ENCODE measurements at places on chromosomes 2 and 18.
A peak's percentile ranks its signal among the peaks of the same experiment; 100 is the strongest.

GRCh38 chr18:8307960-8308359 lies 301.3 kb upstream of the RAB12 start:
- no peak for DNase-seq

GRCh38 chr2:105460048-105460732 lies 61.3 kb upstream of the FHL2 start:
- DNase-seq, result no peak

DNA sequence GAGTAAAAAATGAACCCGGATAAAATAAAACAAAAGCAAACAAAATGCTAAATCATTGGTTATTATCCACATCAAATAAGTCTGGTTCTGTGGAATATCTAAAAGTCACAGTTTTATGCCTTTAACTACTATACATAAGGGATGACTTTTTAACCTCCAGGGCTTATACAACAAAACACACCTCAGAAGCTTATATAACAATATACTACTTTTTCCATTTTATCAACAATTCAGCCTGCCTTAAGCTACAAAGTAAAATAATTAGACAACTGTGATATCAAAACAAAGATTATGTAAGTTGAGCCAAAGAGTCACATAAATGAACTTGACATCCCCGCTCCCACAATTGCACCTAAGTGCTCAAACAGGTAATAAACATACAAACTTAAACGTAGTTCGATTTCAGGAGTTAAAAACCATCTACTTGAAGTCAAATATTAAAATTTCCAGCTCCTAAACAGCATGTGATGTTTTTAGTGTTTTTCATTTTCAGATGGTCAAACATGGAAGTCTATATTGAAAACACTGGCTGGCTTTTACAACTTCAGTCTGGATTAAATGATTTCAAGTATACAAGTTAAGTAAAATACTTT lies 54.7 kb downstream of the ATIC start:
- DNase-seq, result no peak

DNA sequence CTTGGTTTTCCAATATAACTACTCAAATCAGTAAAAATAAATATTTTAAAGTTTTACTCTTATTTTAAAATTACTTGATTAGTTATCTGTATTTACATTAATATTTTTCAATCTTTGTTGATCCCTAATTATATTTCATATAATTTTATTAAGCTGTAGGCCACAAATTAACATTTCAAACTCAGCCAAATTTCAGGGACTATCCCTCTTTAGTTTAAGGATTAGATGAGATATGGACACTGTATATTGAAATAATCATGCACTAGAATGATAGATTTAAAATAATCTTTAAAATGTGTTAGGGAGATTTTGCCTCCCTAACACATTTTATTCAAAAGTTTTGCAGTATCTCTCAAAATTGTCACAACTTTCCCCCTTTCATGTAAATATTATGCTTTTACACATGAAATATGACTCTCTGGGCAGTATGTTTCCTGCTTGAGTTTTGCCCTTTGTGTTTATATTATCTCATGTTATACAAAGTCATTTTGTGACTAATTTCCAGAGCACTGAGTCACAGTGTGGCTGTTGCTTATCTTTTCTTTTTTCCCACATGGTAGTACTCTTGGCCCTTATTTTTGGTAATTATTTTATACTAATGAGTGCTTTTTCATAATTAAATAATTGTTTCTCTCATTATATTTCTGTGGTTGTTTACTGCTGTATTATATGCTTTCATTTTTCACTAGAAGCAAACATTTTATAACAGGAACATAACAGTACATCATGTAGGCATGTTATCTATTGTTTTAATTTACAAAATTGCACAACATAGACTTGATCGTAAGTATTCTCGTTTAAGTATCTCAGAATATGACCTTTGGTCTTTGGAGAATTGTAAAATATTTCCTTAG lies 1.2 kb downstream of the TFPI start:
- DNase-seq, result no peak

GRCh38 chr2:221708902-221709301 lies 136.8 kb upstream of the EPHA4 start:
- DNase-seq, result no peak

DNA sequence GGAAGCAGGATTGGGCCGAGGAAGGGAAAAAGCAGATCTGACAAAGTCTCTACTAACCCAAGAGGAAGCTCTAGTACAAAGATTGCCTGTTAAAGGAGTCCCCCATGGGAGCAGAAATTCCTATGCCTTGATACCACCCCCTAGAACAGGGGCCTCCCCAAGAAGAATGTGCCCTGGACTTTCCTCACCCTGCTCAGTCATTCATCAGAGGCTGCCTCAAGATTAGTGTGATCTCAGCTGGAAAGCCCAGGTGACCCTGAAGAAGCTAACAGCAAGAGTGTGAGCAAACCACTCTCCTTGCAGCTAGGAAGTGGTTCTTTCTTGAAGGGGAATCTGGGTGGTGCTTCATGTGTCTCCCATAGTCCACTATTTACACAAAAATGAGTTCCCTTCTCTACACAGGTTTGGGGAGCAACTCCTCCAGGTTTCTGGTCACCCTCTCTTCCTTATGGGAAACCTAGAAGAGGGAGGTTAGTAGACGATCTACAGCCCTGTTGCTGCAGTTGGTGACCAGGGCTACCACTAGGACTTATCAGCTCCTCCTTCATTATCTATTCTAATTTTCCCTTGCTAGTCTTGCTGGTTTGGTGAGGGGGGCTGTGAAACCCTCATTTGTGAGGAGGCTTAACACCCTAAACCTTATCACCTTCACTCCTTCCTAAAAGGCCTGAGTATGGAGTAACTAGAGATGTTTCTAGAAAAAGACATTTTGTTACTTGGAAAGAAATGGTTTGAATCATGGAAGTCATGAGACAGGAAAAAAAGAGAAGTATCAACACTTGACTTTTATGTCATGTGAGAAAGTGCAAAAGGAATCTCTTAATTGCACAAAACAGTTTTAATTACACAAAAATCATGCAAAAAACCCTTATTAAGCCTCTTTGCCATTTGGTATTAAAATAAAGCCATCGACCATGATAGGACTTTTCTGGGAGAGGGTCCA lies 2.9 kb upstream of the WDR7 start:
- no peak for DNase-seq

DNA sequence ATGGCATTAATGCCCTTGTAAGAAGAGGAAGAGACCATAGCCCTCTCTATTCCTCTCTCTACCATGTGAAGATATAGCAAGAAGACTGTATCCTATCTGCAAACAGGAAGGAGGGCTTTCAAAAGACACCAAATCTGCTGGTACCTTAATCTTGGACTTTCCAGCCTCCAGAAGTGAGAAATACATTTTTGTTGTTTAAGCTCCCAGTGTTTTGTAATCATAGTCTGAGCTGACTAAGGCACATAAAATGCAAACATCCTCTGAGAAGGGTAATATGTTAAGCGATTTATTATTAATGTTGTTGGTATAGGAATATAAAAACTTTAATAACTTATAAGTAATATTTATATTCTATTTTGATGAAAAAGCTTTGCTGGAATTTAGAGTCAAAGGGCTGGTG lies 559.8 kb downstream of the SUCLG1 start:
- no peak for DNase-seq

DNA sequence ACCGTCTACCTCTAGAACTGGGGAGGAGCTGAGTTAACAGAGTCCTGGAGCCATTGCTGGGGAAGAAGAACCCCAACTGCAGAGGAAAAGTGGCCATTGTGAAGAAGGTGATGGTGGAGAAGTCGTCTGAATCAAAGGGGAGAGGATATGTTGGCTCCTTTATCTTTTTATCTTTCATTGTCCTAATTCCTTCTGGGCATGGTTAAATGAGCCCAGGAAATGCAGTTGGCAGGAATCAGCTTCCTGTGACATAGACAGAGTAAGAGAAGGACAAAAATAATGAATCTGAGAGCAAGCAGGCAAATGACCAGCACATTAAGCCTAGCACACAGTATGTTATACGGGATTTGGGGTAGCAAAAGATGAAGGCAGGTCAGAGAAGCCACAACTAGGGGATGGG lies 16.0 kb upstream of the ACTR3 start:
- no peak for DNase-seq

GRCh38 chr2:11752906-11753305 lies 6.5 kb downstream of the LPIN1 start:
- no peak for DNase-seq

- no peak for DNase-seq
Measured at GRCh38 chr2:233350708-233351107, 3.6 kb upstream of the DGKD start.

- DNase-seq, result no peak
Measured at GRCh38 chr18:75172299-75173124, 36.4 kb downstream of the PTGR3 start.

DNA sequence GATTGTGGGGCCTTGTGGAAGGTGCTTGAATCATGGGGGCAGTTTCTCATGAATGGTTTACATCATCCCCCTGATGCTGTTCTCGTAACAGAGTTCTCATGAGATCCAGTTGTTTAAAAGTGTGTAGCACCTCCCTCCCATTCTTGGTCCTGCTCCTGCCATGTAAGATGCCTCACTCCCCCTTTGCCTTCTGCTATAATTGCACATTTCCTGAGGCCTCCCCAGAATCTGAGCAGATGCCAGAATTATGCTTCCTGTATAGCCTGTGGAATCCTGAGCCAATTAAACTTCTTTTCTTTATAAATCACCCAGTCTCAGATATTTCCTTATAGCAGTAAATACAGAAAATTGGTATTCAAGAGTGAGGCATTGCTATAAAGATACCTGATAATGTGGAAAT lies 15.6 kb upstream of the WDR75 start:
- DNase-seq, result no peak

DNA sequence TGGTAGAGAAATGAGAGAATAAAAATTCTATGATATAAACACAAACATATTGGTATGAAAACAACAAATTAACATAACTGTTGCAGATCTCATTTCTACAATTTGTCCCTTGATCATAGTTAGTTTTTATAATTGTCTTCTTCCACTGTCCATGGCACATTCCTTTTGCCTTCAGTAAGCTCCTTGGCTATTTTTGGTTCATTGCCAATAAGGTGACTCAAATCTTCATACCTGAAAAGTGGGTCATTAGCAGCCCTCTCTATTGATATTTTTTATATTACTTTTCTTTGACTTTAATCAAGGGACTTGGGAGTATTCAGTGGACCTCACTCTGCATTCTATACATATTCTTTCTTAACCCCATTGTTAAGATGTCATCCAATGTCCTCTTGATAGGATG lies 552.9 kb downstream of the TDRD15 start:
- no peak for DNase-seq

GRCh38 chr2:169757356-169757755 lies 23.7 kb downstream of the KLHL23 start:
- no peak for DNase-seq

DNA sequence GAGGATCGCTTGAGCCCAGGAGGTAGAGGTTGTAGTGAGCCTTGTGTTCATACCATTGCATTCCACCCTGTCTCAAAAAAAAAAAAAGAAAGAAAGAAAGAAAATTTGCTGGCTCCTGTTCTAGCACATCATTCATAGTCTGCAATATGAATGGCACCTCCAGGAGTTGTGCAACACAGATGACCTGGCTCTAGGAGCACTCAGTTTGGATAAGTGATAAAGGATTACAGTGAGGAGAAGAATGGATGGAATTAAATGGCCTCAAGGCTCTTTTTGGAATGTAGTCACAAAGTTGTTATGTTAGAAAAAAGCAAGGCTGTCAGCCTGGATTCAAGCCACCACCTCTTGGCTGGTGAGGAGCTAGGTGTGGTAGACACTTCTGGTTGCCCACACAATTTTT lies 21.5 kb upstream of the SPRED2 start:
- no peak for DNase-seq

DNA sequence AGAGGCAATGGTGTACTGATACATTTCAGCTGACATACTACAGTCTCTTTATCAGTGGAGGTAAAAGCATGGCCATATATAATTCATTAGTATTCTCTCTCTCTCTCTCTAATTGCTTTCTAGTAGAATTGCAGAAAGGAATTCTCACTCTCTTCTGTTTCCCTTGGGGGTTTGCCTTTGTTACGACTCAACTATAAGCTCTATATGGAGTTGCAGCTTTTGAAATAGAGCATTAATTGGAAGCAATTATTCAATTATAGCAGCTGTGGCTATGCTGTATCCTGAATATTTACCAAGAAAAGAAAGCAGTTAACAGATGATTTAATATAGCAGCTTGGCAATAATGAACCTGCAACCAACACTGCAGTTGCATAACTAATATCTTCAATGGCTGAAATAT lies 132.7 kb upstream of the STON1 start:
- no peak for DNase-seq

- no peak for DNase-seq
Measured at GRCh38 chr2:127897531-127898211, 11.9 kb upstream of the AMMECR1L start.

- no peak for DNase-seq
Measured at GRCh38 chr2:88866756-88867155, 175.3 kb downstream of the RPIA start.

DNA sequence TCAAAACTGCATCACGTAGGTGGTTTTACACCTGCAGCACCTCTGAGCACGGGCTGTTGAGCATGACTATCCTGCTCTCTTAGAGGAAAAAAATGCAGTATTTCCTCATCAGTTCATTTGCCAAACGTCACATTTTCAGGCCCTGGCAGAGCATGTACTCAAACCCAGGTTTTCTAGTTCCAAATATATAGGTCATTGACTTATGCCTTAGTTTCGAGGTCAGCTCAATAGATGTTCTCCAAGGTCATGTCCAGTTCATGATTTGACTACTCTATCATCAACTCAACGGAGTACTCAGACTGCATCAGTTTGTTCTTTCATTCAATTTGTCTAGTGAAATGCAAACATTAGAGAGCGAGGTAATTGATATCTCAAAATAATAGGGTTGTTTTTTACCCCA lies 39.3 kb upstream of the STAT1 start:
- DNase-seq, result no peak

DNA sequence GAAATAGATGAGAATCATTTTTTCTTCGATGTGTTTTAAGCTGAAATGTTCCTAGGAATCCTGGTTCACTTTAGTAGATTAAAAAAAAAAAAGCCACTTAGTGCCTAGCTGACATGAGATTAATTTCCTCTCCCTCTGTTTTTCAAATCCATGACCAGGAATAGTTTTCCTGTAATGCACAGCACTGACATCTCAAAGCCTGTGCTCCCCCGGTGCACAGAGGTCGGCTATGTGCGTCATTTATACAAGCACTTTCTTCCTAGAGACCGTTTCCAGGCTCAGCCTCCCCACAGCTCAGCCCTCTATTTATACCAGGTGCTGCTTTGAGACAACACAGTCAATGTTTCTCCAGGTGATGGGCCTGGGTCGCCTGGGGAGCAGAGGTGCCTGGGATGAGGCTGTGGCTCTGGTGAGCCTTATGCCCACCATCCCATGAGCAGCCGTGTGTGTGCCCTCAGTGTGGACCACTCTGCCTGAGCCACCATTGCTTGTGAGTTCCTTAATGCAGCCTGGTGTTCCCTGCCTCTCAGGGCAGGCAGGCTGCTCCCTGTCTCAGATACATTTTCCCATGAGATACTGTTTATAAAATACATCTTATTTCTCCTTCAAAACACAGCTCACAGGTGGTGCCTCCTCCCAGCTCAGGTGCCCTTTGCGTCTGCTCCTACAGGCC lies 515.7 kb upstream of the HS6ST1 start:
- DNase-seq, result no peak

GRCh38 chr2:69023236-69023635 lies 10.3 kb downstream of the ANTXR1 start:
- DNase-seq, result no peak

GRCh38 chr18:45251236-45251635 lies 364.0 kb upstream of the SLC14A2 start:
- no peak for DNase-seq

GRCh38 chr2:1750933-1751766 lies 6.8 kb upstream of the PXDN start:
- DNase-seq, result peak; percentile 88

Data from H9 (cell line).